Stimulated activated CD8-positive, alpha-beta memory T cell treated with anti-CD3 and anti-CD28 coated beads, Interleukin-4, amount 100 ng/mL, for 1 hour (primary cell): ENCODE measurements at places on chromosomes 11 and 22.

- no peak for DNase-seq
These were observed 2.9 kb downstream of the SCARF2 start for GRCh38 chr22:20434773-20435172.

DNA sequence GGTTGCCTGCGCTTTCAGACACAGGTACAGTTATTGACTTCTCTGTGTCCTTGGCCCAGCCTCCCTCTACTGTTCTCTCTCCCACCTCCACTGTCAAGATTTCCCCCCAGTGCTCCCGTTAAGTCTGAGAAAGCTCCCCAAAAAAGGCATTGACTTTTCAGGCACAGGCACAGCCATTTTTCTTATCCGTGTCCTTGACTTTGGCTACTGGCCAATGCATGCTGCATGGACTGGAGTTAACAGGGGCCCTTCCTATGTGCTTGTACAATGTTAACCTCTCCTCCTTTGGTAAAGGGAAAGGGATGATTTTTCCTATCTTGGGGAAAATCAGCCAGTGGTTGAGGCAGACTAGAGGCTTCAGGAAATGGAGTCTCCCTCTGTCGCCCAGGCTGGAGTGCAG lies 4.3 kb downstream of the APOL5 start:
- no peak for DNase-seq

DNA sequence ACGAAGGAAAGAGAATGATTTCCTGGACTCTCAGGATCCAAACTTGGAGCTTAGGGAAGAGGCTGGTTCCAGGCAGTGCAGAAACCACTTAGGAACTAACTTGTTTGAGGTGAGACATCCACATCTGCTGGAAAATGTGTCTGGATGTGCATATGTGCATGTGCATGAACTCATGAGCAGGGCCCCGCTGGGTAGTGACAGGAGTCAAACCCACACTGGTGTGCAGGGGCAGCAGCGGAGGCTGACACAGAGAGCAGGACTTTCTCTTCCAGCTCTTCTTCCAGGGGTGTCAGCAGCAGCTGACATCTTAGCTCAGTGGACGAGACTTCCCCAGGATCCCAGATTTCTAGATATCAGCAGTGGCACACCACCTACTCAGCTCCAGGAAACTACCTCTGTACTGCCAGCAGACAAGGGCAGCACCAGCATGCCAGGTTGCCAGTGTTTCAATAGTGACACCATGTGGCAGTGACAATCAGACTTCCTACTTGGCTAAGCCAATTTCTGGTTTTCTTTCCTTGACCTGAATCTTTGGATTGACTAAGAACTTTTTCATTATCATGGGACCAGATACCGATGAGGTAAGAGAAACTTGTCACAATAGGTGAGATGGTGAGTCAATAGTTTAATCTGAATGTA lies 227.5 kb upstream of the ZC3H12C start:
- no peak for DNase-seq

- DNase-seq: no peak
These were observed 12.4 kb downstream of the C11orf24 start for GRCh38 chr11:68259122-68259959.

GRCh38 chr11:73287400-73288101 lies 15.4 kb downstream of the P2RY6 start:
- no peak for DNase-seq

- DNase-seq: no peak
These were observed 3.5 kb downstream of the SBF1 start for GRCh38 chr22:50471197-50471847.

GRCh38 chr11:17781221-17781620 lies 46.6 kb downstream of the KCNC1 start:
- DNase-seq: no peak

DNA sequence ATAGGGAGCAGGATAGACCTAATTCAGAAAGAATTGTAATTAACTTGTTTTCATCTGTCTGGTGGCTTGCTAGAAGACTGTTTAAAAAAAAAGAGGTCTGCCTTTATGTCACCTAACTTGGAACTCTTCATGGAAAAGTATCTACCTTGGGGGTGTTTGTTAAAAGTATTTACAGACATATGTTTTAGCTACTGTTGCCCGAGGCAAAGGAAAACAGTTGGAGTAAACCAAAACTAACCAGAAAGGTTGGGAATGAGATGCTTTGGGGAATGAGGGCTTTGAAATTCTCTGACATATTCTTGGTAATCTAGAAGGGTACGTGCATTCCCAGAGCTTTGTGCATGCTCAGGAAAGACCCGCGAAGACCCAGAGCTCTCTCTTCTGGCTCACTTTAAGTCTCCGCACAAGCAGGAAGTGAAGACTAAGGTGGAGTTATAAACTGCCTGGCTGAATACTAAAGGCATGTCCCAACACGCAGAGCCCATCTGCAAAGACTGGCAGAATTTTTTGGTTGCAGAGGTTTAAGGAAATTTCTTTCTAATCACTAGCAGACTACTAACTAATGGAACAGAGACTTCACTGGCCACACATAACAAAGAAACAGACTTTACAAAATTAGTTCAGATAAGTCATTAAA lies 33.2 kb downstream of the HIKESHI start:
- DNase-seq: no peak

DNA sequence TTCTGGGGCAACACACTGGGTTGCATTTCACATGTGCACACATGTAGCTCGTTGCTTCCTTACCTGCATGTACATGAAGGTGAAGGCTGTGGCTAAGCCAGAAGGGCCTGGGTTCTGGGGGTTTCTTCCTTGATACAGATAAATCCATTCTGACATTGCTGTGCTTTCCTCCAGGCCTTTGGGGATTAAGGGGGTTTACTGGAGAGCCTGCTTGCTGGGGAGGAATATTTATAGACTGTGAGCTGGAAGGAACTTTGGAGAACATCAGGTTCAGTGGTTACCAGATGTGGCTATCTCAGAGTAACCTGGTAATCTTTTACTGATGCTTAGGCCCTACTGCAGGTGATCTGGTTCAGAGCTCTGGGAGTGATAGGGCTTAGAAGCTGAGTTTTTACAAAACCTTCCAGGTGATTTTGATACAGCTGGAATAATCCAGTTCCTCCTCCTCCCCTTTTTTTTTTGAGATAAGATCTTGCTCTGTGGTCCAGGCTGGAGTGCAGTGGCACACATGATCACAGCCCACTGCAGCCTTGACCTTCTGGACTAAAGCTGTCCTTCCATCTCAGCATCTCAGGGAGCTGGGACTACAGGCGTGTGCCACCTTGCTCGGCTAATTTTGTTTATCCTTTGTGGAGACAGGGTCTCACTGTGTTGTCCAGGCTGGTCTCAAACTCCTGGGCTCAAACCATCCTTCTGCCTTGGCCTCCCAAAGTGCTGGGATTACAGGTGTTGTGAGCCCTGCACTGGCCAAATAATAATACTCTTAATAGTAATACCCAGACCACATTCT lies 19.9 kb downstream of the ACO2 start:
- DNase-seq: no peak

- no peak for DNase-seq
These were observed 20.1 kb upstream of the POLA2 start for GRCh38 chr11:65241692-65242091.

DNA sequence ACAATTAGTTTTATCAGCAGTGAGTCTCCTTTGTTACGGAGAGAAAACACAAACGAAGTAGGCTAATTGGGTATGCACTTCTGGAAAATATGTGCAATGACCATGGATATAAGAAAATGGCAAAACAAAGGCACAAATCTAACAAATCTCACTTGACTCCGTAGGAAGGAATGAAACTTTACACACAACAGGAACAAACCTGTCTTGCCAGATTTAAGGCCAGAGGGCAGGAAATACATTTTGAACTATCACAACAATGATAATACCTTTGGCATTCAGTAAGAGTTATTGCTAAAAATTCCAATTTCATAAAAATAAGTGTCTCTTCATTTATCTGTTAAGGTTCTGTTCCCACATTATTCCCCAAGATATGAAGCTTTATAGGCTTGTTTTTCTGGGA lies 36.6 kb downstream of the SLC25A17 start:
- DNase-seq: no peak

- DNase-seq: no peak
These were observed 43.9 kb downstream of the GAB2 start for GRCh38 chr11:78373689-78374088.

- no peak for DNase-seq
These were observed 3.4 kb upstream of the RCOR2 start for GRCh38 chr11:63920126-63920938.

GRCh38 chr22:40976866-40977700 lies 25.9 kb downstream of the RBX1 start:
- no peak for DNase-seq

GRCh38 chr11:99739464-99740089 lies 718.8 kb downstream of the CNTN5 start:
- DNase-seq: no peak

DNA sequence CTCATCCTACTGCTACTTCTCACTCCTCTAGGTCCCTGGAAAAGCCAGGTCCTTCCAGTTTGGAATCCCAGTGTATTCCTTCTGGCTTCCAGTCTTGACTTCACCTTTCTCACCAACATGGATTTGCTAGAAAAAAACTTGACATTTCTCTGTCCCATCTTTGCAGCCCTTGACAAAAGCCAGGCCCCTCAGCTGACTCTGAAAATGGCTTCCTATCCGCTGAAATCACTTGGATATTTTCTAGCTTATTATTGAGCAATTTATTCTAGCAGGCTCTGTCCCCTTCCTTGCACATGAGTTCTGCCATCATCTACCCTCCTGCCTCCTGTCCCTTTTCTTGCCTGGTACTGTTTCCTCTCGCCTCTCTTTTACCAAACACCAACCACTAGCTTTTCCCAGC lies 427.2 kb downstream of the BUD13 start:
- no peak for DNase-seq

DNA sequence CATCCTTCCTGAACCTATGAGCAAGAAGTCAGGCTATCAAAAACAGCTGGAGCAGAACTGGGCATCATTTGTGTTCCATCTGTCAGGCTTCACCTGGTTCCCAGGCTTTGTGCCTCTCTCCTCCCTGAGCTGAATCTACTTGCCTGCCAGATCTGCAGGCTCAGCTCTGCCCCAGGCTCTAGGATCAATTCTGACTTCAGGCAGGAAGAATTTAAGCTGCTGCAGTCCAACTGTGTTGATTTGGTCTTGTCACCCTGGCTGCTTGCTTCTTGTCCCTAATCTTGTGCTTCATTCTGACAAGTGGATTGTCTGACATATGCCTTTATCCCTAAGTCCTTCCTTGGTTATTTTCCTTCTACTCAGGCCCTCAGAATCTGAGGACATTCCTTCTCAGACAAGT lies 31.6 kb upstream of the CADM1 start:
- DNase-seq: no peak

DNA sequence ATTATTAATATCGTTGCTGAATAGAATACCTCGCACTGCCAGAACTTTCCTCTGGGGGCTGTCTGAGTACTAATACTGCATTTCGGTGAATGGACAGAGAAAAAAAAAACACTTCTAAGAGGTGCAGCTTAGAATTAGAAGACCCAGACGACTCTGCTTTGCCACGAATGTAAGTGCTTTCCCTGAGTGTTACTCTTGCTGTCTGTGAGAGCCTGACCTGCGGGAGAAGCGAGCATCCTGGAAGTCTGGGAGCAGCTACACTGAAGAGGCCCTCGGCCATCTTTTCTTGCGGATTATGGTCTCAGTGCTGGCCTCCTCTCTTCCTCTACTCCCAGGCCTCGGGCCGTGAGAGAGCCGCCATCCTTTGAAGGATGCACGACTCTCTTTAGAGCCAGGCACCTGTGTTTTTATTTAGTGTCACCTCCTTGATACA lies 94.9 kb downstream of the SCN3B start:
- no peak for DNase-seq

DNA sequence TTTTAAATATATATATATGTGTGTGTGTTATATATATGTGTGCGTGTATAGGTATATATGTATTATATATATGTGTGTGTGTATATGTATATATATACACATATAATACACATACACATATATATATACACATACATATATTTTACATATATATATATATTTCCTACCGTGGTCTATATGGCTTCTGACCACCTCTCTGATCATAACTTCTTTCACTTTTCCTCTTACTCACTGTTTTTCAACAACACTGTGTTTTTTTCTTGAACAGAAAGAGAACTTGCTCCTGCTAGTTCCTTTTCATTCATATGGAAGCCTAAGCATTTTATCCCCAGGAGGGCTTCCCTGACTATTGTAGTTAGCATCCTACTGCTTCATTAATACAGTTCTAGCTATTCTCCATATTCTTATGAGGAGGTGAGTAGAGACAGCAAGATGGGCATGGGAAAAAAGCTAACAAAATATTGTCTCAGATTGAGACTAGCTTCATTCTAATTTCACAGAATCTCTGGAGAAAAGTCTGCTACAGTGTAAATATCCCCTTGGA lies 38.5 kb upstream of the CTSC start:
- no peak for DNase-seq

DNA sequence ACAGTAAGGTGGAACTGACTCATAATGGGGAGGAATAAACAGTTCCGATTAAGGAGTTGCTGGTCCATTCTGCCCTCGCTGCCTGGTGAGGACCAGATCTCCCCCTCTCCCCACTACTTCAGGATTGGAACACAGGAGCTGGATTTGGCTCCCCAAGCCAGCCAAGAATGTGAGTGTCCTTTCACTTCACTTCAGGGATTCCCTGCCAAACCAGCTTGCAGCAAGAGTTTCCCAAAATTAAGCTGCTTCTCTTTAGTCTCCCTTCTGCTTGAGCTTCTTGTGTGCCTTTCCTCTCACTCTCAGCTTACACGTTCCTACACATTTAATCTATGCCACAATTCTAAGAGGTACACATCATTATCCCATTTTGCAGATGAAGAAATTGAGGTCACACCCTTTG lies 234.1 kb downstream of the BUD13 start:
- no peak for DNase-seq

- no peak for DNase-seq
These were observed 264.0 kb upstream of the CCDC179 start for GRCh38 chr11:23124249-23124648.

- DNase-seq: no peak
These were observed 88.1 kb downstream of the RELT start for GRCh38 chr11:73464347-73464746.

GRCh38 chr11:13140028-13140870 lies 131.1 kb downstream of the RASSF10 start:
- DNase-seq: no peak

DNA sequence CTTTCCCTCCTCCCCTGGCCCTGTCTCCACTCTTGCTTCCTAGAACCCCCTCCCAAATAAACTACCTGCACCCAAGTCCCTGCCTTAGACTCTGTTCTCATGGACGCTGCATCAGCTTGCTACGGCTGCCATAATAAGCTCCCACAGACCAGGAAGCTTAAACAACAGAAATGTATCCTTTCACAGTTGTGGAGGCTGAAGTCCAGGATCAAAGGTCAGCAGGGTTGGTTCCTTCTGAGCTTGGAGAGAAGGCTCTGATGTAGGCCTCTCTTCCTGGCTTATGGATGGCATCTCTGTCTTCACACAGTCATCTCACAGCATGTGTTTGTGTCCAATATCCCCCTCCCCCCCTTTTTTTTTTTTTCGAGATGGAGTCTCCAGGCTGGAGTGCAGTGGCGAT lies 23.4 kb downstream of the CBX7 start:
- DNase-seq: no peak
